Hematopoietic multipotent progenitor cell treated with erythropoietin and hydrocortisone succinate and interleukin-3 and kit ligand, for 17 days (in vitro differentiated cells): ENCODE measurements at places on chromosomes 5 and 9.

- no peak for DNase-seq
Measured at GRCh38 chr5:53250201-53250550, 140.6 kb upstream of the MOCS2 start.

- no peak for DNase-seq
Measured at GRCh38 chr5:98069876-98070512, 703.5 kb upstream of the RGMB start.

GRCh38 chr5:28808967-28809810, 1770.8 kb upstream of the CDH9 start:
- DNase-seq: no peak

GRCh38 chr9:18122171-18122570, 351.8 kb upstream of the ADAMTSL1 start:
- no peak for DNase-seq

- no peak for DNase-seq
Measured at GRCh38 chr9:134158753-134159392, 5.5 kb downstream of the RNU6ATAC start.

DNA sequence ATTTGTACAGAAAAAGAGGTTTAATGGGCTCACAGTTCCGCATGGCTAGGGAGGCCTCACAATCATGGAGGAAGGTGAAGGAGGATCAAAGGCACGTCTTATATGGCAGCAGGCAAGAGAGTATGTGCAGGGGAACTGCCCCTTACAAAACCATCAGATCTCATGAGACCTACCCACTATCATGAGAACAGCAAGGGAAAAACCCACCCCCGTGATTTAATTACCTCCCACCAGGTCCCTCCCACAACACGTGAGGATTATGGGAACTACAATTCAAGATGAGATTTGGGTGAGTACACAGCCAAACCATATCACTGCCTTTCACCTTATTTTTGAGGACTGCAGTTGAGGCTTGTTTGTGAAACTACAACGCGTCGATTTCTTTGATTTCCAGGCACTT, 20.9 kb upstream of the NEUROG1 start:
- DNase-seq: no peak

DNA sequence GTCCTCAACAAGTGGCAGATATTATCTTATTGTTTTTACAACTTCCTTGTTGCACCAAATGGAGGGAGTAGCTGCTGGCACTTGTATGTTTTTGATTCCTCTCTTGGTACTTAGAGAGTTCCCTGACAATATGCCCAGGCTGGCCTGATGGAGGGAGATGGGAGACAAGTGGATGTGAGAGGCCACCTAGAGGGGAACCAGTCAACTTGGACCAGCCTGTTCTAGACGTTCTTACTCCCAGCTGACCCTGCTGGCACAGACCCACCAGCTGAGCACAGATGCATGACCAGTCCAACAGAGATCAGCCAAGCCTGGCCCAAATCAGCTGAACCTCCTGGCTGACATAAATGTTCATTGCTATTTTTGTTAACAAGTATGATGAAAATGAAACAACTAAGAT, 60.9 kb upstream of the GDNF start:
- no peak for DNase-seq

- DNase-seq: no peak
Measured at GRCh38 chr9:36623280-36623679, 50.6 kb downstream of the MELK start.

DNA sequence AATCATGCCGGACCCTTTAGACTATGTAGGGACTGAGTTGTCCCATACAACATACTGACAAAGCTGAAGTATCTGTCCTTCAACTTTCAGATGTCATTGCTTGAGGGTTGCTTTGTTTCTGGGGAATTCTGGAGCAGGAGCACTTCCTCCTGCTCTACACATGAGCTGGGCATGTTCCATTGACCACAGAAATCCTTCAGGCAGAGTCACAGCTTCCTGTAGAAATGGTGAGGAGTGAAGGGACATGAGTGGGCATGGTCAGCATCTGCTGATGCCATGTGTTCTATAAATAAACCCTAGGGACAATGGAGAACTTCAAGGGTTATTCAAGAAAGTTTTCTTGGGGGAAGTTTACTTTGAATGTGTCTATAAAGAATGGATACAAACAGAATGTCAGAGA, 296.6 kb upstream of the FBXL7 start:
- DNase-seq: no peak

GRCh38 chr5:147037515-147038205, 159.1 kb upstream of the PPP2R2B start:
- DNase-seq: no peak

GRCh38 chr5:143093452-143094086, 309.9 kb downstream of the NR3C1 start:
- no peak for DNase-seq

GRCh38 chr9:18748251-18748701, 274.3 kb downstream of the ADAMTSL1 start:
- DNase-seq: no peak

DNA sequence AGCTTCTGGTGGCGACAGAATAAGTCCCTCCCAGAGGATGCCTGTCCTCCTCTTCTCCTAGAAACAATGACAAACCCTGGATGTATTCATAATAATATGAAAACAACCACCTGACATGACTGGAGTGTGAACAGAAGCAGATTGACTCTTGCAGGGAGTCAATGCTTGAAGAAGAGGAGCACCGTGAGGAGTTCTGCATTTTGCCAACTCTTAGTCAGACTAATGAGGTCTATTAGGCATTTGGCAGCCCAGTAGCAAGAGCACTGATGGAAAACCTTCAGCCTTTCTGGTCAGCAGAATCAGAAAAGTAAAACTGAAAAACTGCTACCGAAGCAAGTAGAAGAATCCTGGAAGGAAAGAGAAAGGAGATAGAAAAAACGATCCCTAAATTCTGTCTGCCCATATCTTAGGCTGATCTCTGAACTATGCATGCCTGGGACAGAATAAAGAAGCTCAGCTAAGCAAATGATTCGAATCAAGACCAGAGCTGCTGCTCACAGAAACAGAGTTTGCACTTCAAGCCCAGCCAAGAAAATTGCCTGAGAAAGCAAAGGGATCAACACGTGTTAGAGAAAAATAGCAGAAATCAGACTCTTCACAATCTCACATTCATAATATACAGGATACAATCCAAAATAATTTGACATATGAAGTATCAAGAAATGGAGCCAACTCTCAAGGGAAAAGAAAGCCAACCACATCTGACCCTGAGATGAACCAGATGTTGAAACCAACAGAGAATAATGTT, 69.5 kb upstream of the OSMR start:
- DNase-seq: no peak

DNA sequence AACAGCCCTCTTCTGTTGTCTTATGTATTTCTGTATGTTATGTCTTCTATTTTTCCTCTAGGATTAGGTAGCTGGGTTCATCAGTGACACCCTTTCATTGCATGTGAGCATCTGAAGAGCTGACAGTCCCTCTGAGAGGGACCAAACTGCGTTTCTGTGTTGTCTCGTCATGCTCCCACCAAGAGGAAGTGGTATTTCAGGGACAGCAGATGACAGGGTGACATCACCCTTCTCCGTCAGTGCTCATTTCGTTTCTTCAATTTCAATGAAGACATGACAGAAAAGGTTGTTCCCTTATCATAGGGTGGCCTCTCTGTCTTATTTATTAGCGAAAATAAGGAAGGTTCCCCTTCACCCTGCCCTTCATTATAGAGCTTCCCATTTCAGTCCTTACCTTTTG, 225.9 kb upstream of the NR4A3 start:
- DNase-seq: no peak

DNA sequence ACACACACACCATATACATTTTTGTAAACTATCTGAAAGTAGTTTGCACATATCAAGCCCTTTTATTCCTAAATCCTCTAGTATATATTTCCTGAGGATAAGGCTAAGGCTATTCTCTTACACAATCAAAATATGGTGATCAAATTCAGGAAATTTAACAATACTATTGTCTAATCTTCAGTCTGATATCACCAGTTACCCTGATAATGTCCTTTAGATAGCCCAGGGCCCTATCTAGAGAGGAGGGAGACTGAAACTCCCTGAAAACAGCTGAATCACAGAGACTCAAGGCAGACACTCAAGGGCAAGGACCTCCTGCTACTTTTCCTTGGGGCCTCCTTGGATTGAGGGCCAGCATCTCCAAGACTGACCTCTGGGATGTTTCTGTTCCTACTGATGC, 30.4 kb downstream of the PTTG1 start:
- no peak for DNase-seq

DNA sequence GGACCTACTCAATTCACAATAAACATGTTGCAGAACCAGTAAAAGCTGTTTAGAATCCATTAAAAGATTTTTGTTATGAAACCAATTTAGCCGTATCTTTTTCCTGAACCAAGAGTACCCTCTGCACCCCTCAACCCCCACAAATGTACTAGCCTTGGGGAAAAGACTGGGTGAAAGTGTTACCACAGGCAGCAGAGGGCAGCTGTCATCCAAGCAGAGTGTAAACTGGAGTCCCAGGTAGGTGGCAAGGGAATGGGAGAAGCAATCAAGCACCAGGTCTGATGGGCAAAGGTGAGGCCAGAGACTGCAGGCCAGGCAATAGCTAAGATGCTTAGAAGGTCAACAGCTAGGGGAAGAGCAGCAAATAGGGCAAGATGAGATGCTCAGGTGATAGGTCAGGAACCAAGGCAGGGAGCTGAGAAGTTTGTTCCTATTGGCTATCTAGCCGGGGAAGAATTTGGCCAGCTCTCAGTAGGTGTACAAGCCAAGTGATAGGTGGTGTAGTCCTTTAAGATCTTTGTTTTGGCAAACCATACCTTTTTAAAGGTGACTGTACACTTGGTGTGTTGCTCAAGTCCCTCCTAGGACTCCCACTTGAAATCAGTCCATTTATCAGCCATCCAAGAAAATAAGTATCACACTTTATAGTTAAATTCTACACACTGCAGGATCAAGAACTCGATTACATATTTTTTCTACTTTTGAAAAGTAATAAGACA, 77.8 kb upstream of the CCDC112 start:
- DNase-seq: no peak

GRCh38 chr5:34750206-34750605, 88.8 kb upstream of the TTC23L start:
- no peak for DNase-seq

DNA sequence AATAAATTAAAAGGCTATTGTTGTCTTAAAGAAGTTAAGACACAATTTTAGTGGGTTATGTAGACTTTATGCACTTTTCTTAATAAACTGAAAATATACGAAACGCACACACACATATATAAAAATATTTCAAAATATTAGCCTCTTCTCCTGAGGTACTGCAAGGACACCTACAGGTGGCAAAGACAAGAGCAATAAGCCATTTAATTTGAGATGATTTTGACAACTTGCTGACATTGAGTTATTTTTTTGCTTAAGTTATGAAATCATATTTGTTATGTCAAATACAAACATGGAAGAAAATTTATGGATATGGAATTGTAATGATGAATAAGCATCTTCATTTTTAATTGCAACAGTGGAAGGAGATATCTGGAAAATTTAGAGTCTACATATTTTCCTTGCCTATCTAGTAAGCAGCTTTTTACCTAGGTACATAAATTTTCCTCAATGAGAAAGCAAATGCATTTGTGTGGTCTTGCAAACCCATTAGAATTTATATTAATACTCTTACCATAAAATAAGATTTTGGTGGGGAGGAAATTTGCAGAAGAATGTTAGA, 301.6 kb downstream of the ISL1 start:
- no peak for DNase-seq

DNA sequence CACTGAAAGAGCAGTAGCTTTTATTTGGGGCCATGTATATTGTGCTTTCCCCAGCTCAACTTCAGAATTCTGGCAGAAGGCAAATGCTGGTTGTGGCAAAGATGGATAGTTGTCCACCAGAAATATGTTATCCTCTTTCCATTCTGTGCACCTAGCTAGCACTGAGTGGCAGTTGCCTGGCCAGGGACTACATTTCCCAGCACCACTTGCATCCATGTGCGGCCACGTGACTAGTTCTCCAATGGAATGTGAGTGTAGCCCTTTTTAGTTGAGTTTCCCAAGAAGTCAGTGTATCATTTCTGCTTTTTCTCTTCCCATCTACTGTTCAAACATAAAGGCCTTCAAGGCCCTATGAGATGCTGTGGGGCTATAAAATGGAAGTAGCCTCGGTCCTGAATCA, 354.0 kb upstream of the CLINT1 start:
- no peak for DNase-seq

- DNase-seq: no peak
Measured at GRCh38 chr9:36399980-36400331, at the start of gene RNF38. Gene RNF38 (minus strand): TSS chr9:36400269. CDS start chr9:36400108, 161 bp downstream.

DNA sequence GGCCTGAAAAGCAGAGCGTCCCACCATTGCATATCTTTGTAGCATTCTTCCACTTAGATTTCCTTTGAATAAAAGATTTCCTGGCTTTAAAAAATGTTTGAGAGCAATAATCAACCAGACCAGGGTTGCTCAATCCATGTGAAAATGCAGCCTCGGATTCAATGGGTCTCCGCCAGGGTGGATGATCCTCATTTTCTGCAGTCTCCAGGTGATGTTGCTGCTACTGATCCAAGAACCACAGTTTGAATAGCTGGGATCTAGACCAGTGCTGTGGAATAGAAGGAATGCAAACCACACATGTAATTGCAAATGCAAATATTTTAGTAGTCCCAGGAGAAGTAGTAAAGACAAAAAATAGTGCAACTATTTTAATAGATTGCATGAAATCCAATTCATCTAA, 317.6 kb downstream of the IRX1 start:
- DNase-seq: no peak

- no peak for DNase-seq
Measured at GRCh38 chr5:44622331-44622730, 186.4 kb upstream of the MRPS30 start.

DNA sequence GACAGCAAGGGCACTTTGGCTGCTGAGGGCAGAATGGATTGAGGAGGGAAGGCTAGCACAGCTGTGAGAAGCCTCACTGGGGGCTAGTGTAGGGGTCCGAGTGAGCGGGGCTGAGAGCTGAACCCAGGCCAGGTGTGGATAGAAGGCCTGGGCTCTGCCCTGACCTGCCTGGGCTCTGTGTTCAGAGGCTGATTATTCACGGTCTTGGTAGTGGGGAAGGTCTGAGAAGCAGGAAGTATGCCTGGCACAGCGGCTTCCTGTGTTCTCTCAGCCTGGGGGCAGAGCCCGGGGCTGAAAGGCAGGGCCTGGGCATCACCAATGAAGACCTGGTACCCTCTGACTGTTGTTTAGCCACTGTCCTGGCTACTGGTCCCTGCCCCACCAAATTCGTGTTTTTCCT, 136.4 kb upstream of the TBC1D2 start:
- no peak for DNase-seq
